ENCODE measurements at places on chromosomes 11 and 22. TPM values are rescaled to one million over a fixed set of nuclear protein-coding genes. Genes with fewer than 3 reads are reported as not detected.

The OR8G5 gene
- not detected for polyA plus RNA-seq

GRCh38 chr11:41121600-41121999 is 337.9 kb downstream of the LRRC4C start:
- DNase-seq, result no peak

DNA sequence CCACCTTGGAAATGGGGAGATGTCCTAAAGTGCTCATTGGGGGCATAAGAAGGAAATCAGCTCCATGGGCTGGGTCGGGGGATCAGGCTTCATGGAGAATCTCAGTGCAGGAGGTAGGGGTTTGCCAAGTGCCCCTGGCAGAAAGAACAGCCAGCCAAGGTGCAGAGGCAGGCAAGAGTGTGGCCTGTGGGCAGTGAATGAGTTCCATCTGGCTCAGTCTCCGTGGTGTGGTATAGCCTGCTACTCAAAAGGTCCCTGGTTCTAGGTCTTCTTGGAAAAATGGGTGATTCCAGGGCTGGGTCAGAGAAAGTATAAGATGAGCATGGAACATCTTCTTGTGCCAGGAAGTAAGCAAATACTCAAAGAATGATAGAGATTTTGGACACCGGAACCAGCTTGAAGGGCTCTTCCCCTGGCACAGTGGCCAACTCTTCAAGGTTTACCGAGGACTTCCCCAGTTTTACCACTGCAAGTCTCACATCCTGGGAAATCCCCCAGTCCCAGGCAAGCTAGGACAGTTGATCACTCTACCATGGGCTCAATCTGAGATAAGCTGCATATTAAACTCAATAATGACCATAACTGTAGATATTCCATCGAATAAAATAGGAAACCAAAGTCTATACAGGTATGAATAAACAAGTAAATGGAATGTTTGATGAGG is 10.6 kb upstream of the ARAP1 start:
- DNase-seq, result peak; percentile 46

GRCh38 chr22:39658367-39658766 is 87.8 kb downstream of the CACNA1I start:
- no peak for DNase-seq

- no peak for DNase-seq
These were observed 216.5 kb downstream of the BARX2 start for GRCh38 chr11:129592191-129592590.

GRCh38 chr11:117366248-117366647 is 38.6 kb downstream of the CEP164 start:
- DNase-seq, result no peak

GRCh38 chr11:15027011-15027410 is 46.4 kb upstream of the CALCB start:
- DNase-seq, result no peak

The KDM4D gene
- polyA plus RNA-seq, result 0.22 TPM

DNA sequence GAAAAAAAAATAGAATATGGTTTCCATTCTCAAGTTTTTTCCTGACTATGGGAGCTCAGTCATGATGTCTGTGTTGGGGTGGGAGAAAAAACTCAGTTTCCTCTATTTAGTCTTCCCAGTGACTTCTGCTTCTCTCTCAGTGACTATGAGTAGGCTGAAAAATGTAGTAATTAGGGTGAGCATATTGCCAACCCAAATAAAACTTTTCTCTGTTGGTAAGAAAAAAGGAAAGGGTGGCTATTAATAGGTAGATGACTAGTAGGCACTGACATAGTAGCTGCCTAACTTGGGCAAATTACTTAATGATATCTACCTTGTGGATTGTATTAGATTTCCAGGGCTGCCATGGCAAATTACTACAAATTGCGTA is 34.2 kb upstream of the BIRC3 start:
- no peak for DNase-seq

DNA sequence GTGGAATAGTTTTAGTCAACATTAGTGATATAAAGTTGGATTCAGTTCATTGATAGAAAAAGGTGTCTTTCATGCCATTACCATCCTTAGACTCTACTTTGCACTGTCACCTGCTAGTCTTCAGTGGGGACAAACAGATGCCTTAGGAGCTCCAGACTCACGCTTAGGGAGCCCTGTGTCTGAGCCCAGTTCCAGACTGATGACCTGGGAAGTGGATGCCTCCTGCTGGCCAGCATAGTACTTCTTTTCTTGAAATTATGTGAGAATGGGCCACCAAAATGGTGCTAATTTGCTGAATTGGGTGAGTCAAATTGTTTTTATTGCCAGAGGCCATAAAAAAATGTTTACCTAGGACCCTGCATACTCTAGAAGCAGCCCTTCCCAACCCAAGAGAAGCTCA is 53.9 kb downstream of the NOX4 start:
- DNase-seq, result no peak

DNA sequence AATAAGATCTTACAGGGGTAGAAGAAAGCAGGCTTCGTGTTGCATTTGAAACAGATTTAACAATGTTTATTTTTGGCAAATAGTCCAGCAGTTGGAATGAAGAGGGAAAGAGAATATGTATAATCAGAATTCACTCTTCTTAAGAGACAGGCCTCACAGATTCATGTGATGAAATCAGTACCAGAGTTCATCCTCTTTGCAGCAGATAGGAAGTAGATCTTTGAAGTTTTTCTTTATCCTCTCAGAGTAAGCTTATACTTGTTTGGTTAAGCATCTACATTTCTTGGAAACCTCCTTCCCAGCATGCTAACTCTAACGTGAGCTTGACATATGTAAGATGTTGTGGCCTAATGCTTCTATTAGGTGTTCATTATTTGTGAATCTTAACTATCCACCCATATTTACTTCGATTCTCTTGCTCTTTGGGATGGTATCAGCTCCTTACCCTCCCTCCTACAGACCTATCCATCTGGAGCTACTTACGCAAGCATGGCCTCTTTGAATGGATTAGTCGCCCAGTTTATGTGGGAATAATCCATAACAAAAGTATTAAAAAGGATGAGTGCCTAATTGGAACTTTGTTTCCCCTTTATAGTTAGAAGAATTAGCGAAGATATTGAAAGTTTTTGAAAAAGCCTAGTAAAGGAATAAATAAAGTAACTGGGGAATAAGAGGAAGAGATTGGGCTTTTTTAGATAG is 80.1 kb downstream of the PRMT3 start:
- no peak for DNase-seq
